ENCODE measurements at places on chromosomes 12 and 14.

- DNase-seq = no peak
Observed at GRCh38 chr14:99931308-99931707, 133.9 kb upstream of the EVL start.

GRCh38 chr12:71795901-71796300 lies 41.2 kb downstream of the RAB21 start:
- DNase-seq = no peak

- DNase-seq = peak; percentile 15
Observed at GRCh38 chr12:51393676-51394545, 2.7 kb upstream of the GALNT6 start.

GRCh38 chr14:32779840-32780239 lies 158.8 kb upstream of the NPAS3 start:
- DNase-seq = no peak

DNA sequence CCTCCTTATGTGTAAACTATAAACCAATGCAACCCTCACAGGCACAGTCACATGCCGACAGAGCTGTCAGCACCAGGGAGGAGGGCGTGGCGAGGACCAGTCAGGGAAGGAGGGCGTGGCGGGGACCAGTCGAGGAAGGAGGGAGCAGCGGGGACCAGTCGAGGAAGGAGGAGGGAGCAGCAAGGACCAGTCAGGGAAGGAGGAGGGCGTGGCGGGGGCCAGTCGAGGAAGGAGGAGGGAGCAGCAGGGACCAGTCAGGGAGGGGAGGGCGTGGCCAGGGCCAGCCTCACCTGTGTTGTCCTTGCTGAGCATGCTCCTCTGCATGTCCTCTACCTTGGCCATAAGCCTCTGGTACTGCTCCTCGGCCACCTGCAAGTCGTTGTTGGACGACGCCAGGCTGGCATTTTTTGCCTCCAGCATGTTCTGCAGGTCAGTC lies 24.2 kb downstream of the GOLGA3 start:
- no peak for DNase-seq

DNA sequence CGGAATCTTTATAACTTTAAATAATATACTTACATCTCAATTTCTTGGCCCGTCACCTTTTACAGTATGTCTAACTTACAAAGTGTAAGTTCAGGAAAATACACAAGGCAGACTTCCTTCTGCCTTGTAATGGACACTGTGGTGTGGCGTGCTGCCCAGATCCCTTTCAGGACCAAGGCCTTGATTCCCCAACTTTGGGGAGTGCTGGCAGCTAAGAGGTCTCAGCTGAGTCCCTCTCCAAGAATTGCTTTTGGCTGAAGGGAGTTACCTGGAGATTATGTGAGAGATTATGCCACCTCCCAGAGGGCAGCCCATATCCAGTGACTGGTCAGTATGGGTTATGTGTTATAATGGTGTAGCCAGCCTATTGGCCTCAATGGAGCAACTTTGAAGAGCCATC lies 21.2 kb upstream of the BATF start:
- DNase-seq = no peak

DNA sequence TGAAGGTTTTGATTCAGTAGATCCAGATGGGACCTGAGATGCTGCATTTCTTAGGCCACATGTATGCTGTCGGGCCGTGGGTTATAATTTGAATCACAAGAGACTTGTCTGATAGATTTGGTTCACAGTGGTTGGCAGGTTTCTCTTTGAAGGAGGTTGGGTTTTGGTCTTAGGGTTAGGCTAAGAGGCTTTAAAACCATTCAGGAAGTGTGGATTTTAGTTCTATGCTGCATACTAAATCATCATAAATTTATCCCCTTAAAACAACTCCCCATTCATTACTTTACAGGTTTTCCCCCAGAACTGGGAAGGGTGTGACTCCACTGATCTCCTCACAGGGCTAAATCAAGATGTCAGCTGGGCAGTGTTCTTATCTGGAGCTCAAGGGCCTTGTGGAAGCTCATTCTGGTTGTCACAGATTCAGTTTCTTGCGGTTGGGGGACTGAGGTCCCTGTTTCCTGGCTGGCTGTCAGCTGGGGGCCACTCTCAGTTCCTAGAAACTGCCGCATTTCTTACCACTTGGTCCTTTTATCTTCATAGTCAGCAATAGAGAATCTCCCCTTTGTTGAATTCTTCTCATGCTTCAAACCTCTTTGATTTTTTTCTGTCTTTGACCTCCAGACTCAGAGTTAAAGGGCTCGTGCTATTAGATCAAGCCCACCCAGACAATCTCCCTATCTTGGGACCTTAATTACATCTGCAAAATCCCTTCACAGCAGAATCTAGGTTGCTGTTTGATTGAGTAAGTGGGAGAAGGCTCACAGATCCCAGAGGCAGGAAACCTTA lies 20.6 kb upstream of the PCNX1 start:
- DNase-seq = no peak

DNA sequence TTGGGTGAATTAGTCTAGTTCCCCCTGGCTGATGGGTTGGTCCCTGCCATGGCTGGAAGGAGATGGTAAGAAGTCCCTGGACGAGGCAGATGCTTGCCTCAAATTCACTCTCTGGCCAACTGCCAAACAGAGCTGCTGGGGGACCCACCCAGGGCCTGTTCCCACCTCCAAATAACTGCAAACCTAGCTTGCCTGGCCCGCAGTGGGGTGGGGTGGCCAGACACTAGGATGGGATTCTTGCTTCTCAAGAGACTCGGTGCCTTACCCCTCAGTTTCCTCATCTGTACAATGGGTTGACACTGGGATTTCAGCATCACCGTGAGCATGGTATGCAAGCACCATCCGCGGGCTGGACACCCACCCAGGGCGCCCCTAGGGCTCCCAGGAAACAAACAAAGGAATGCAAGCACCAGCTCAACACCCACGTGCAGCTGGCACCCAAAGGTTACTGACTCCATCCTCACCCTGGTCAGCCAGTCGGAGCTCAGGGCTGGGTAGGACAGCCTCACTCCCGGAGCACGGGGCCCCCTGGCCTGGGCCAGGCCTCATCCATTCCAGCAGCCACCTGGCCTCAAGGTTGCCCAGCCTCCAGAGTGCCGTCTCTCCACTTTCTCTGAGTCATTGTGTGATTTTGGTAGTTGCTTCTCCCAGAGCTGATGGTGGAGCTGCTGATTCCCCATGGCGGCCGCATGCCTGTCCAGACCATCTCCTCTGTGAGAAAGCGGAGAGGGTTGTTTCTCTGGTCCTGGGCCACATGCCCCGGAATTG lies 205.2 kb upstream of the RTL1 start:
- no peak for DNase-seq

DNA sequence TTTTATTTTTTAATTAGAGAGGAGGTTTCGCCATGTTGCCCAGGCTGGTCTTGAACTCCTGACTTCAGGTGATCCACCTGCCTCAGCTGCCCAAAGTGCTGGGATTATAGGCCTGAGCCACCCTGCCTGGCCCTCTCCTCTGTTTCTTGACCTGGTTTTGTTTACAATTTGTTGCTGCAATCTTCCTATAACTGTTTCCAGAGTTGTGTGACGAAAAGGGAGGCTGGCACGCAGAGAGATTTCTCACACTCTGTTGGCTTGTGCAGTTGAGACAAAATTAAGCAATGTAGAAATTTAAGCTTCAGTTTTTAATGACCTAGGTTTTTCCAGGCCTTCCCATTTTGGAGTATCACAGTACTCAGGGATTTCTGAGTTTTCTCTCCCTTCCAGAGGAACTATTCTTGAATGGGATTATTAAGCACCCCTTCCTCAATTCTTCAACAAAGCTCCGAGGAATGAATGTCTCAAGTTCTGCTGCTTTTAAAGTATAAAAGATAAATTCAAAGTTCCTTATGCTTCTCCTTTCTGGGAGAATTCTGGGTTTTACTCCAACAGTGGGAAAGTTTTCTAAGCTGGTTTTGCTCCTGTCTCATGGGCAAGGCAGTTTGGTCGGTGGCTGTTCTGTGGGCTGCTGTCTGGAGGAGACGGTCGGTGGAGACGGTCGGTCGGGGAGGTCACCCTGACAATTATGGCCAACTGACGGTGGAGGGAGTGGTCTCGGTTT lies 20.4 kb upstream of the FOS start:
- no peak for DNase-seq

DNA sequence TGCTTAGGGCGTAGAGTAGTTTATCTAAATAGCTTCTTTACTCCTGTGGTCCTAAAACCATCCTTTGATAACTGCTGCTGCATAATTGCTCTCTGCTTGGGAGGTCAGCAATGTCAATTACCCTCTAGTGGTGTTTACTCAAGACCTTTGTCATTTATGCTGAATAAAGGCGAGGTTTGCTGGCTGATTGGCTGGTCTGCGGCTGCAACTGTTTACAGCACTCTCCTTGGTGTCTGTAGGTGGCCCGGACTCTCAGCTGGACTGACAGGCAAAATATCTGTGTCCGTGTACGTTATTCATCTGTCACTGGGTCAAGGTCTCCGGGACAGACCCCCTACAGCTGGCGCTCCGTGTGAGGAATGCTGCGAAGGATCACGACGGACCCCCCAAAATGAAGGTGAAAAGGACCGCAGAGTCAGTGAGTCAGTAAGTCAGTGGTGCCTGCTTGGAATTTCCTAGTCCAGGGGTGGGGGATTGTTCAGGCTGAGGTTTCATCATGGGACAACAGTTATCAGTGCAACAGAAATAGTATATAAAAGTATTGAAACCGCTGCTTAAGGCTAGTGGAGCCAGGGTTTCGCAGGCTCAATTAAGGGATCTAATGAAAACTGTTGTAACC lies 253.3 kb upstream of the DIO2 start:
- DNase-seq = no peak

GRCh38 chr14:79916281-79916680 lies 295.0 kb downstream of the DIO2 start:
- no peak for DNase-seq

GRCh38 chr12:46771268-46771827 lies 54.4 kb downstream of the SLC38A4 start:
- DNase-seq = no peak

- no peak for DNase-seq
Observed at GRCh38 chr12:33828326-33828725, 194.0 kb upstream of the ALG10 start.

- DNase-seq = no peak
Observed at GRCh38 chr12:125336246-125336645, 271.0 kb downstream of the AACS start.

DNA sequence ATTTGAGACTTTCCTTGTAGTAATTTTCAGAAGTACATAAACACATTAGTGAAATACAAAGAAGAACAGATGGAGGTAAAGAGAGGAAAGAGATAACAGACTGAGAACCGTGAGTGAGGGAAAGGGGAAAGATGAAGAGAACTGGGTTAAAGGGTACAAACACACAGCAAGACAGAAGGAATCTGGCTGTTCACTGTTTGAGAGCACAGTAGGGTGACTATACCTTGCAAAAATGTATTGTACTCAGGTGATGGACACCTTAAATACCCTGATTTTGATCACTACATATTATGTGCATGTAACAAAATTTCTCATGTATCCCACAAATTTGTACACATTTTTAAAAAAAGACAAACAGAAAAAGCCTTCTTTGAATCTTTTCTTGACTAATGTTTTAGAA lies 2.7 kb upstream of the TRHDE start:
- no peak for DNase-seq

- no peak for DNase-seq
Observed at GRCh38 chr12:41558671-41559070, 370.6 kb downstream of the PDZRN4 start.

GRCh38 chr12:25502118-25502517 lies 51.0 kb downstream of the LMNTD1 start:
- no peak for DNase-seq

DNA sequence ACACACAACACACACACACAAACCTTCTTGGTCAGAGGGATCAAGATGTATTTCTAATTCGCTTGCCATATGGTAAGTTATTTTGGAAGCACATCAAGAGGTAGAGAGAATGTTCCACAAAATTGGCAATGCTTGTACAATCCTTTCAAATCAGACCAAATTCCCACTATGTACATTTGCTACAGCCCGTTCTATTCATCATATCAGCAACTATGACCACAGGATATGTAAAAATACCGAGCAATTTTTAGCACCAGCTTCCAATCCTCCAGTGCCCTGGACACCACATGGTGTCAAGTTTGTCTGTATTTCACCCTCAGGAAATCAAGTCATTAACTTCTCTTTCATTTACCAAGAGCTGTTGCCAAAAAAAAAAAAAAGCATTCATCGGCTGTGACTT lies 21.2 kb downstream of the TBX5 start:
- DNase-seq = no peak

GRCh38 chr12:121774968-121775474 lies 18.5 kb downstream of the RHOF start:
- DNase-seq = no peak

DNA sequence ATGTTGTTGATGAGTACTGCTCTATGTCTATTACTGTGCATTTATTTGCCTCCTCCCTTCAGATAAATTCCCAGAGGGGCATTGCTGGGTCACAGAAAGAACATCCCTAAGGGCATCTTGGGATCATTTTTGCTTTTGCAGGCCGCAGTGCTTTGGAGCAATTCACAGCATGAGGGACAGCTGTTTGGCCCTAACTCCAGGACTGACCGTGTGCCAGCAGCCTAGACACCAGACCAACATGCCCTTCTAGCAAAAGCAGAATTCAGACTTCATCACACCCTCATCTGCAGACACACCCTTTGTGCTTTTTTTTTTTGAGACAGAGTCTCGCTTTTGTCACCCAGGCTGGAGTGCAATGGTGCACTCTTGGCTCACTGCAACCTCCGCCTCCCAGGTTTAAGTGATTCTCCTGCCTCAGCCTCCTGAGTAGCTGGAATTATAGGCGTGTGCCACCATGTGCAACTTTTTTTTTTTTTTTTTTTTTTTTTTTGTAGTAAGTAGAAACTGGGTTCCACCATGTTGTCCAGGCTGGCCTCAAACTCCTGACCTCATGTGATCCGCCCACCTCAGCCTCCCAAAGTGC lies 31.0 kb downstream of the RNF34 start:
- DNase-seq = no peak
